Myocyte (in vitro differentiated cells): ENCODE measurements at places on chromosomes 3 and 15.
A peak's percentile ranks its signal among the peaks of the same experiment; 100 is the strongest.

GRCh38 chr15:29854413-29854812 lies 32.1 kb upstream of the TJP1 start:
- DNase-seq = no peak

- DNase-seq = no peak
These were observed 466.7 kb downstream of the C3orf38 start for GRCh38 chr3:88616413-88616812.

DNA sequence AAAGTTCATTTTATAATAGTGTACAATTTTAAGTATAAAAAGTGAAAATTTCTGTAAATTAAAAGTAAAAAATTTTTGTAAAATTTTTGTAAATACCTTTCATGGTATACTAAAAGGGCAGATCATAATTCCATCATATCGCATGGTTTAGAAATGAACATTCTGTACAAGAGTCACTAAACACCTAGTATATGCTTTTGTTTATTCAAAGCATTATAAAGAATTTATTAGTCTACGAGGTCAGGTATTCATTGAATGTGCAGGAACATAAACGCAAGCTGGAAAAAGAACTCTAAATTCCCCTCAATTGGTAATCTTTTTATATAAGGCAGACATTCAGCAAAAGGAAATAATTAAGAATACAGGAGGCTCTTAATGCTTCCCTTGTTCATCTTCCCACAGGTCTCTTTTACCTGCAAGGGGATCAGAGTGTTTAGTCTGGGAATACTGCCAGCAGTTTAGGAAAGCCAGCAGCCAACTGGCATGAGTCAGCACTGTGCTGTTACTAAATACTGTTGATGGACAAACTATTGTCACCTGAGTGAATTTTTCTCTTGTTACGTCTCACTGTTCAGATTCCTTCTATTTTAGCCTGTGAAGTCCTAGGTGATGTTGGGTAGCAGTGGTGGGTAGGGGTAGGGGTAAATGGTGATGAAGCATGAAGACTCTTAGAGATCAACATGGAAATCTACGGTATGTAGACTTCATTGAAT lies 70.1 kb downstream of the UQCC5 start:
- DNase-seq = peak; percentile 37

- no peak for DNase-seq
These were observed 98.9 kb downstream of the FMN1 start for GRCh38 chr15:33095641-33096040.

DNA sequence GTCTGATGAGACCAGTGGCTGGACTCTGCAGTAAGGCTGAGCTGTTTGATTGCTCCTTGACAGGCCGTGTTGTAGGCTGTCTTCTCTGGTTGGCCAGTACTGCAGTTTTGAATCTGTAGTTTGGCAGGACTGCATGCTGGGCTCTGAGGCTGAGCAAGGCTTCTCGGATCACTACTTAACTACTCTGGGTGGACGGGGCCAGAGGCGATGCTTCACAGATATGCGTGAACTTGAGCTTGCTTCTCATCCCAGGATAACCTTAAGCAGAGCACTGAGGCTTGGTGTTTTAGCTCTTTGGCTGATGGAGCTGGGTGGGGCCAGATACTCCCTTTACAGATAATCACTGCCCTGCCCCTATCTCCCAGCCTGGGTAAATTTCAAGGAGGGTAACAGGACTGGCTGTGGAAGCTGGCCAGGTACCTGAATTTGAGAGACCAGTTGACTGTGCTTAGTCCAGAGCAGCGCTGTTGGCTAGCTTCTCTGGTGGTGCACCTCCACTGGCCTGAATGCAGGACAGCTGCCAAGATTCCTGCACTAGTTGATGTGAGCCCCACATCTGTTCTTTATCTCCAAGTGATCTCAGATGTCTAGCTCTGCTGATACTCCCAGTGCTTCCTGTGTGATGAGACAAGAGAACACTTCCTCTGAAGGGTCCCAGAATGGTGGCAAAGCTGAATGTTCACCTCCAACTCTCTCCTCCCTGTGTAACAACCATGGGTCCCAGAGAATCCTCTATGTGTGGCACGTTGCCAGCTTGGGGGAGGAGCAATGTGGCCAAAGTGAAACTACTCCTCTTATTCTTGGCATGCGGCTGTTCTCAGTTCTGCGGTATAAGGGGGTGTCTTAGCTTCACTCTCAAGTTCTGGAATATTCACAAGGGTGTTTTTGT lies 37.9 kb downstream of the RPL39L start:
- DNase-seq = peak; percentile 58
